Stimulated activated CD4-positive, alpha-beta T cell treated with anti-CD3 and anti-CD28 coated beads, Interleukin-4, amount 100 ng/mL, for 48 hours (primary cell): ENCODE measurements at places on chromosomes 7 and 10.

DNA sequence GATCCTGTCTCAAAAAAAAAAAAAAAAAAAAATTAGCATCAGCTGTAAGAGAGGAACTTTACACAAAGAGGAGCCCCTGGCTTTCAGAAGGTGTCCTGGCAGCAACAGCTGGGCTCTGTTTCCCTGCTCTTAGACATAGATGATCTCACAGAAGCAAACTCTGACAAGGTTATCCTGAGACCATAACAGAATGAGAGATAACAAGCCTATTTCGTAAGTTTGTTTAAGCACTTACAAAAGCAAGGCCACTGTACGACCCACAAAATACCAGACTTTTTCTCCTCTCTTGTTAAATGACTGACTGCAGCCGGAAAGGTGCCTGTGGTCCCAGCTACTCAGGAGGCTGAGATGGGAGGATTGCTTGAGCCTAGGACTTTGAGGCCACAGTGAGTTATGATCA, 33.3 kb upstream of the OTUD1 start:
- no peak for DNase-seq

- no peak for DNase-seq
Measured at GRCh38 chr10:1425879-1426278, 311.4 kb downstream of the ADARB2 start.

GRCh38 chr10:33157103-33157502, 177.4 kb downstream of the NRP1 start:
- no peak for DNase-seq

- no peak for DNase-seq
Measured at GRCh38 chr10:101709359-101710058, 14.5 kb upstream of the FBXW4 start.

DNA sequence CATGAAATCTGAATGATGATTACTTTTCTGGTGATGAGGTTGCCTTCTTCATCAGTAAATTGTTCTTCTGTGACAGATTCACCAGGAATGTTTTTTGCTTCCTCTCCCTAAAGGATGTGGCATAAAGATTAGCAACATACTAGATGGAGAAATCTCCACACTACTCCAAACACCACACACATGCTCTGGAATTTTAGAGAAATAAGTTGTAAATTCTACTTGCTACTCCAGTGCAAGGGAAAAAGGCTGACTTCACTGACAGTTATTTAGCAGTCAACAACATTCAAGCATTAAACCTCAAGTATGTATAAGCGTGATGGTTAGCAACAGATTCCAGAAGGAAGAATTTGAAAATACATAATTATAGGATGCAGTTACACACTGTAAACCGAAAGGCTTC, 137.9 kb upstream of the CCDC6 start:
- DNase-seq: no peak

GRCh38 chr10:11057994-11058393, 40.3 kb downstream of the CELF2 start:
- DNase-seq: no peak

GRCh38 chr7:141178486-141179135, 104.7 kb downstream of the TMEM178B start:
- no peak for DNase-seq
